Renal cortex interstitium (tissue), 15 donors: ENCODE measurements at places on chromosomes 7 and 10.

- no peak for DNase-seq
These were observed 122.9 kb upstream of the BET1 start for GRCh38 chr7:94127026-94127425.

- DNase-seq, result no peak
These were observed 9.3 kb downstream of the DAGLB start for GRCh38 chr7:6438427-6438826.

DNA sequence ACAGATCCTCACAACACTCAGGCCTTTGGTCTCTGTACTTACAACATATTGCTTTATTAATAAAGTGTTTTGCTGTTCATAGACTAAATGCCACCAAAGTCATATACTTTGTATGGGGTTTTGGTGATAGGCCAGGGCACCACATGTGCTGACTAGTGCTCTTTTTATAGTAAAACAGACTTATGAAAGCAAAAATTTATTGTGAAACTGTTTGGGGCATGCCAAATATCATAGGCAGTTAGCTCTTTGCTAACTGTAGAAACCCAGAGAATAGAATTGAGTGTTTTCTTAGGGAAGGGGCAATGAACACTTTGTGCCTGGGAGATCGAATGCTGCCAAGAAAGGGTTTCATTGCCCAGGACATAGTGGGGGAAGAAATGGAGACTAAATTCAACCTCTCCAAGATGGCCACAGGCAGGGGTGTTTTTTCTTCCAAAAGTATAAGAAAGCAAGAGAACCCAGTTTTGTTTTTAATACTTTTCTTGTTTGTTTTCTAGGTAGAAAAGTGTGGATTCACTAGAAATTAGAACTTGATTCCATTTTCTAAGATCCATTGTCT lies 142.7 kb downstream of the TRIL start:
- DNase-seq, result no peak

GRCh38 chr10:71344993-71345480 lies 26.0 kb downstream of the SLC29A3 start:
- DNase-seq, result peak; percentile 25

- DNase-seq, result no peak
These were observed 128.7 kb downstream of the ITGB8 start for GRCh38 chr7:20459419-20459818.

DNA sequence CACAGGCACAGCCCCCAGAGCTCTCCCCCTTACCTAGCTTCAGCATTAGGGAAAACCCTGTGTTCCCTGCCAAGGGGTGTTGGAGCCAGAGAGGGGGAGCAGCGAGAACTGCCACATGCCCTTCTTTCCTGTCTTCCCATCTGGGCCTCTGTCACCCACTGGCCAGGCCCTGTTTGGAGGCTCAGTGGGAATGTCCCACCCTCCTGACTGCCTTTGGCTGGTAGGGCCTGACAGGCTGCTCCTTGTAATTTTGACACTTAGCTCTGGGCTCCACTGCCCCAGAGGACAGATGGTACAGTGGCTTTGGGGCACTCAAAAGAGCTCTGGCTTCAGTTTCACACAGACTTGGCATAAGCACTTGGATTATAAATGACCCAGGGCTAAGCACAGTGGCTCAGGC lies 50.6 kb downstream of the GRID2IP start:
- no peak for DNase-seq

- DNase-seq, result no peak
These were observed 173.6 kb downstream of the PRKCQ start for GRCh38 chr10:6406220-6407033.

GRCh38 chr10:3538656-3539531 lies 246.1 kb downstream of the KLF6 start:
- DNase-seq, result no peak

DNA sequence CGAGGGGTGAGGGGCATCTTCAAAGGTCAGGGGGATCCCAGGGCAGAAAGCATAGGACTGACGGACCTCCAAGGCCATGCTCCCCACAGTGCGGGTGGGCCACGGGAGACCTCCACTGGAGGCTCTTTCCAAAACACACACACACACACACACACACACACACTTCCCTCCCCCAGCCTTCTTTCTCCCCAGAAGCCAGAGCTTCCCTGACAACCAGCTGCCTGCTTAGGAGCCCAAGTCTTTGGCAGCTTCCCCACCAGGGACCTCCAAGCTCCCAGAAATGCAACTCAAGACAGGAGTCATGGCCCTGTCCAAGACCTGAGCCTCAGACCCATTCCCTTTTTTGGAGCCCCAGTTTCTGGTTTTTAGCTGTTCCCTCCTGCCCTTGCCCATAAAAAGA lies 710 bp upstream of the C10orf105 start:
- DNase-seq, result no peak

GRCh38 chr7:82677493-82677892 lies 233.9 kb upstream of the CACNA2D1 start:
- no peak for DNase-seq

DNA sequence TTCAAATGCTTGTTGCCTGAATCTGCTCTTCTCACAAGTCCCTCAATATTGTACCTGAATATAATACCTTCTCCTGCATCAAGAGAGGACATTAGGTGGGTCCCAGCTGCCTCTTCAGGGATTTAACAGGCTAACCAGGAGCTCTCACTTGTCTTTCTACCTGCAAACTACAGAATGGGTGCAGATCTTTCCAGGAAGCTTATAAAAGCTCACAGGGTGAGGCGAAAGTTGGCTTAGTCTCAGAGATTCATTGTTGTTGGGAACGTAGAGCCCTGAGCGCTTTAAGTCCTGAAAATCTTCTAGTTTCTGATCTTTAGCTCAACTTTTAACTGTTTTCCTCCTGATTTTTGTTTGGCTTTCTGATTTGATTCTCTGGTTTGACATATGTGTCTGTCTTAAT lies 25.0 kb downstream of the PLAU start:
- no peak for DNase-seq
